Stimulated activated CD8-positive, alpha-beta memory T cell treated with anti-CD3 and anti-CD28 coated beads, Interleukin-2, amount 100 ng/mL, for 48 hours (primary cell): ENCODE measurements at places on chromosomes 2 and 18.

- no peak for DNase-seq
Measured at GRCh38 chr18:3610813-3611212, 160.8 kb downstream of the TGIF1 start.

GRCh38 chr2:40937284-40937683, 485.4 kb upstream of the SLC8A1 start:
- DNase-seq = no peak

DNA sequence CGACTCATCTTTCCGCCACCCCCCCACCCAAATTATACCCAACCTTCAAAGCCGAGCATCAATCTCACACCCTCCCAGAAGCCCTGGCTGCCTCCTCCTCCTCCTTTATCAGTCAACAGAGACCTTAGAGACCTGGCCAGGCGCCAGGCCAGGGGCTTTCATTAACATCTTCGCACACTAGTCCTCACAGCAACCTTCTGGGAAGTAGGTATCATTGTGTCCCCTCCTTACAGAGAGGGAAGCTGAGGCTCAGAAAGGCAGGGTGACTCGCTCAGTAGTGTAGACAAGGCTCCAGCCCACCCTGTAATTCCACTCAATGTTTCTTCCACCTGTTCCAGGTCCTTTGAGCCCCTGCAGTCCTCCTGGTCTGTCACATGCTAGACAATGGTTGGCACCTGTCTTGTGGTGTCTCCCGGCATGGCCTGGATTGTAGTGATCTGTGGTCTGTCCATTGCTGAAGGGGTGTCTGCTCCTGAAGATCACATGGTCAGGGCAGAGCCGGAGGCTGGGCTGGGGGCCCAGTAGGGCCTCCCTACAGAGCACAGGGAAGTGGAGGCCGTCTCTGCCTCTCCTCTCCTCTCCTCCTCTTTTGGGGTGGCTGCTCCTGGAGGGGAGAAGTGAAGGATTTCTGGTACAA, 36.0 kb downstream of the KLHL29 start:
- DNase-seq = no peak

GRCh38 chr2:135986507-135986906, 1.1 kb upstream of the DARS1 start:
- DNase-seq = no peak

- no peak for DNase-seq
Measured at GRCh38 chr18:27595113-27595838, 410.2 kb upstream of the CHST9 start.

DNA sequence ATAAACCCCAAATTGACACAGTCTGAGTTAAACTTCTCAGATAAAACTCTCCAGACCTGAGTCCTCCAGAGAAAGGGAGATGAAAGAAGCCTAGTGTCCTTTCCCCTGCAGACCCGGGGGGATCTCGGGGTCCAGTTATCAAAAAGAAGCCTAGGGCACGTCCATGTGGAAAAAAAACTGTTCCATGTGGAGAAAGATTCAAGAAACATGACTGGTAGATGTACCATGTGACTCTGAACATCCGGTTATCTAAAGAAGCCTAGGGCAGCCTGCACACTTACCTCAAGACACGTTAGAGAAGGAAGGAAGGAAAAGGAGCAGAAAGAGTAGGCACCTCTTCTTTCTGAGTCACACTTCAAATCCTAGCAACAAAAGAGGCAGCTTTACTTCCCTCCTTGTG, 421.0 kb downstream of the LRATD1 start:
- DNase-seq = no peak

- DNase-seq = no peak
Measured at GRCh38 chr2:42879913-42880737, 87.7 kb upstream of the HAAO start.
